Progenitor cell of endocrine pancreas (in vitro differentiated cells): ENCODE measurements at places on chromosomes 3 and 15.

DNA sequence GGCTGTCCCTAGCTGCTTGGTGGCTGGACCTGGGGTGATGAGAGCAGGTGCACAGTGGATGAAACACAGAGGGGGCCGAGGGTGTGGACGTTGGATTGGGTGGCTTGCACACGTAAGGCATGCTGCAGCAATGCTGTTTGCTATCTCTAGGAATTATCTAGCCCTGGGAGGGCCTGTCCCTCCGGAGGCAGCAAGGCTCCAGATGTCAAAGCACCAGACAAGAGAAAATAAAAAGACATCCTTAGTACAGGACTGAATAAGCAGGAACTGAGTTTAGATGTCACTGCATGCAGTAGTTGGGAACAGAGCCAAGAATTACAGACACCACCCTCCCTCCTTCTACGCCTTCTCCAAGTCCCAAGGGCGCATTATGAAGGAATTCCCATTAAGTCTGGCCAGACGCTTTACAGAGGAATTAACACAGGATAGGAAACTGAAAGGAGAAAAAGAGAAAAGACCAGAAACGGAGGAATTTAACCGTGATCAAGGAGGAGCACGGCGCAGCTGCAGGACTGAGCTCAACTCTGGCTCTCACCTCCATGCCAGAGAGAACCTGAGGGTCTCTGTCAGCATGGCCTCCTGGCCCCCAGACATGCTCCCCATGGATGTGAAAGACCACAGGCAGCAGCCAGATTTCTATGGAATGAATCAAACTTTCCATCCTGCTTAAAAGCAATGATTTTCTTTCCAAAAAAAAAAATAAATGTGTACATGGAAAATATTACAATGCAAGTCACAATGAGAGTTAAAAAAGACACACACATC is 13.8 kb downstream of the ATP10A start:
- DNase-seq = no peak

- no peak for DNase-seq
Measured at GRCh38 chr15:68612979-68613740, 34.4 kb downstream of the CORO2B start.

- no peak for DNase-seq
Measured at GRCh38 chr3:197380786-197381185, 82.4 kb upstream of the DLG1 start.

DNA sequence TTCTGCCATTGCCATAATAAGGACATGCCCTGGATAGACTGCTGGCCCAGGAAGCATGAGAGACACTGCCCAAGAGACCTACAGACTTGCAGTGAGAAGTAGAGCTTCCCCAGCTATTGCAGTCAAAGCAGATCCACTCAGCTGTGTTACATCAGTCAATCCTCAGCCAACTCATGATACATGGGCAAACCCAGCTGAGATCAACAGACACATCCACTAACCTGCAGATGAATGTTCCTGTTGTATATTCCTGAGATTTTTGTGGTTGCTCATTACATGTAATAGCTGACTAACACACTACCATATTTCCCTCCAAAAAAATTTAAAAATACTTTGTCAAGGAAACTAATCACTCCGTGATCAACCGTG is 68.6 kb downstream of the DCLK3 start:
- DNase-seq = no peak

DNA sequence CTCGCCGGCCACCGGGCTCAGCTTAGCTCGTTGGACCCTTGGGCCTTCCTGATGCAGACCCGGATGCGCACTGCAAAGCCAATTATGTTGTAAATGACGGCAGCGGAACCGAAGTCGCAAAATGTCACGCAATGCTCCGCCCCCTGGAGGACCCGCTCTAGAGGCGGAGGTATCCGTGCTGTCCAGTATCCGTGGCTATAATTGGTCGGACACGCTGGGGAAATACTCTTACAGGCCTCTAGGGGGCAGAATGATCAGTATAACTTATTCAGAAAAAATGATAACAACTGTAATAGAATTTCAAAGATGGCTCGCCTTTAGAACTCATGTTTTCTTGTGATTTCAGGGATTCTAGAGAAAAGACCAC is at the start of gene PRR23B:
TSS of gene PRR23B (minus strand) at position 59 of the 367 bp plus-strand sequence. CDS start 265 bp downstream, outside the sequence.
- DNase-seq = no peak

DNA sequence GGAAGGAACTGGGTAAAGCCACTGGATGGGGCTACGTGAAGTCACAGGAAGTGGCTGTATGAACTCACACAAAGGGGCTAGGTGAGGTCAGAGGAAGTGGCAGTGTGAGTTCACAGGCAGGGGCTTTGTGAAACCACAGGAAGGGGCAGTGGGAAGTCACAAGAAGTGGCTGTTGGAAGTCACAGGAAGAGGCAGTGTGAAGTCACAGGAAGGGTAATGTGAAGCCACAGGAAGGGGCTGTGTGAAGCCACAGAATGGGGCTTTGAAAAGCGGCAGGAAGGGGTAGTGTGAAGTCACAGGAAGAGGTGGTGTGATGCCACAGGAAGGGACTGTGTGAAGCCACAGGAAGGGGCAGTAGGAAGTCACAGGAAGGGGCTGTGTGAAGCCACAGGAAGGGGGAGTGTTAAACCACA is 34.6 kb downstream of the GASK1A start:
- no peak for DNase-seq

- DNase-seq = peak; percentile 54
Measured at GRCh38 chr3:52444860-52445793, at the start of gene SEMA3G. TSS of gene SEMA3G (minus strand) at chr3:52445103. CDS start at chr3:52445027, 76 bp downstream.

- no peak for DNase-seq
Measured at GRCh38 chr3:61136191-61136590, 115.1 kb downstream of the FHIT start.
